ENCODE measurements at places on chromosomes 12 and 14. TPM values are rescaled to one million over a fixed set of nuclear protein-coding genes. Genes with fewer than 3 reads are reported as not detected.

The INSM2 gene
- not detected for total RNA-seq

The GPR162 gene
- 13.7 TPM for total RNA-seq

The IL23A gene
- not detected for total RNA-seq

The AQP6 gene
- not detected for total RNA-seq

The WSCD2 gene
- total RNA-seq, result not detected

The TAS2R50 gene
- total RNA-seq, result 1.5 TPM

The SUPT16H gene
- total RNA-seq, result 100 TPM

The CAPZA3 gene
- not detected for total RNA-seq

The KERA gene
- total RNA-seq, result not detected

The NOXRED1 gene
- 0.33 TPM for total RNA-seq

The DUSP6 gene
- 200 TPM for total RNA-seq

The LHX5 gene
- not detected for total RNA-seq

The GRIP1 gene
- 1.2 TPM for total RNA-seq

The SRRM4 gene
- total RNA-seq, result not detected

The TAS2R46 gene
- total RNA-seq, result 2.4 TPM

The APPL2 gene
- total RNA-seq, result 21.4 TPM

The TAC3 gene
- total RNA-seq, result not detected

The SOAT2 gene
- total RNA-seq, result not detected

The KCTD10 gene
- 101 TPM for total RNA-seq

The VRTN gene
- not detected for total RNA-seq

The APOLD1 gene
- 6.0 TPM for total RNA-seq

The FGF6 gene
- total RNA-seq, result not detected

The NELL2 gene
- 0.62 TPM for total RNA-seq

The TRHDE gene
- total RNA-seq, result not detected

The CLEC14A gene
- total RNA-seq, result 414 TPM

The CFAP54 gene
- total RNA-seq, result 21.5 TPM

The RASAL1 gene
- not detected for total RNA-seq

The PARPBP gene
- total RNA-seq, result 19.6 TPM

The TSHR gene
- not detected for total RNA-seq

The DCN gene
- not detected for total RNA-seq

The CPSF2 gene
- 81.7 TPM for total RNA-seq

The SERPINA12 gene
- total RNA-seq, result not detected

The SLC16A7 gene
- 8.4 TPM for total RNA-seq

The CFAP251 gene
- 6.0 TPM for total RNA-seq

The SERPINA1 gene
- not detected for total RNA-seq

The ADCY4 gene
- total RNA-seq, result 87.0 TPM

The SDS gene
- total RNA-seq, result not detected

The SERPINA6 gene
- total RNA-seq, result not detected

The PPP1R36 gene
- total RNA-seq, result 0.51 TPM

The AQP5 gene
- 0.67 TPM for total RNA-seq

The SLCO1A2 gene
- not detected for total RNA-seq

The ADAM21 gene
- not detected for total RNA-seq

The POTEG gene
- not detected for total RNA-seq

The ASCL1 gene
- not detected for total RNA-seq

Data from endothelial cell of umbilical vein (primary cell).